ENCODE measurements at places on chromosomes 16 and 17.

DNA sequence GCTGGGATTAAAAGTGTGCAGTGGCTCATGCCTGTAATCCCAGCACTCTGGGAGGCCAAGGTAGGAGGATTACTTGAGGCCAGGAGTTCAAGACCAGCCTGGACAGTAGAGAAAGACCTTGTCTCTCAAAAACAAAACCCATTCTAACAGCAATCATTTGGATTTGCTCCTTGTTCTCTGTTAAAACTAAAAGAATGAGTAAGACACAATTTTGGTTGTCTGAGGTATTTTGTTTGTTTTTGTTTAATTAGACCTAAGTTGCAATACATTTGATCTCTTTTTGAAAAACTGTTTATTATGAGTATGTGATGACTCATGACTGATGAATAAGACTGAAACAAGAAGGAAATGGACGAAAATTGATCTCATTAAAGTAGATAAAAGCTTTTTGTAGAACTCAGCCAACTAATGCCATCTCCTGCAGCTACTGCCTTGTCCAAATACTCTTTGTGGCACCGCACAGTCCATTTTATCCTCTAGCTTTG is 29.0 kb downstream of the GLG1 start:
- no peak for DNase-seq

- no peak for DNase-seq
These were observed 602.0 kb upstream of the C16orf82 start for GRCh38 chr16:26464576-26465266.

DNA sequence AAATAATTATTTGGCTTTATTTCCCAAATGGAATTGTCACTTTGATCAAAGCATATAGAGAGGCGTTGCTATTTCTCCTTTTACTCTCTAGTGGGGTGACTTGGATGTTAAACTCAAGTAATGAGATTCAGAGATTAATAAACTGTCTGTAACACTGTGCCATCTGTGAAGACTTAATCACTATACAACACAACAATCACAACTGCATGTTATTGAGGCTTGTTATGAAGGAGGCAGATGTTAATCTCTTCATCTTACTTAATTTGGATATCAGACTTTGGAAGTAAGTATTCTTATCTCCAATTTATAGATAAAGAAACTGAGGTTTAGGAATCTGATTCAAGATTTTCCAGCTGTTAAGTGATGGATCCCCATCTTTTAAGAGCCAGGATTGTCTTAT is 132.5 kb downstream of the CNTNAP4 start:
- no peak for DNase-seq

DNA sequence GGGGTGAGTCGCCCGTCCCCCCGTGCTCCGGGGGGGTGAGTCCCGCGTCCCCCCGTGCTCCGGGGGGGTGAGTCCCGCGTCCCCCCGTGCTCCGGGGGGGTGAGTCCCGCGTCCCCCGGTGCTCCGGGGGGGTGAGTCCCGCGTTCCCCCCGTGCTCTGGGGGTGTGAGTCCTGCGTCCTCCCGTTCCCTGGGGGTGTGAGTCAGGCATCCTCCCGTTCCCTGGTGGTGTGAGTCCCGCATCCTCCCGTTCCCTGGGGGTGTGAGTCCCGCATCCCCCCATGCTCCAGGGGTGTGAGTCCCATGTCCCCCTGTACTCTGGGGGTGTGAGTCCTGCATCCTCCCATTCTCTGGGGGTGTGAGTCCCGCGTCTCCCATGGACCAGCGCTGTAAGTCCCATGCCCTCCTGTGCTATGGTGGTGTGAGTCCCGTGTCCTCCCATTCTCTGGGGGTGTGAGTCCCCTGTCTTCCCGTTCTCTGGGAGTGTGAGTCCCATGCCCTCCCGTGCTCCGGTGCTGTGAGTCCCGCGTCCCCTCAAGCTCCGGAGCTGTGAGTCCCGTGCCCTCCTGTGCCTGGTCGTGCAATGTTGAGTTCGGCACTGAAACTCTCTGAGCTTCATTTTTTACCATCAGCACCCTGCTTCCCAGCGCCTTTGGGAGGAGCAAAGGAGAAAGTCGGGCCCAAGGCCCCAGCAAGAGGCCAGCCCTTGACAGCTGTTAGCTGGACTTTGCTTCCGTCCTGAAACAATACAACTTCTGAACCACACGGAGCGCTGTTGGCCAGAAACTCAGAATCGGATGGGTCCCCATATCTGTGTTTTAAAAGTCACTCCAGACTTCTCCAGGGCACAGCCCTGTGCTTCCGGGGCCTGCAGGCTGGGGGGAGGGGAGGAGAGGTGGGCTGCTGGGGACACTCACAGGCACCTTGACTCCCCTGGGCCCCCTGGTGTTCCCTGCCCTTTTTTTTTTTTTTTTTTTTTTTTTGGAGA is 11.5 kb upstream of the ZC3H18 start:
- DNase-seq, result peak; percentile 86

DNA sequence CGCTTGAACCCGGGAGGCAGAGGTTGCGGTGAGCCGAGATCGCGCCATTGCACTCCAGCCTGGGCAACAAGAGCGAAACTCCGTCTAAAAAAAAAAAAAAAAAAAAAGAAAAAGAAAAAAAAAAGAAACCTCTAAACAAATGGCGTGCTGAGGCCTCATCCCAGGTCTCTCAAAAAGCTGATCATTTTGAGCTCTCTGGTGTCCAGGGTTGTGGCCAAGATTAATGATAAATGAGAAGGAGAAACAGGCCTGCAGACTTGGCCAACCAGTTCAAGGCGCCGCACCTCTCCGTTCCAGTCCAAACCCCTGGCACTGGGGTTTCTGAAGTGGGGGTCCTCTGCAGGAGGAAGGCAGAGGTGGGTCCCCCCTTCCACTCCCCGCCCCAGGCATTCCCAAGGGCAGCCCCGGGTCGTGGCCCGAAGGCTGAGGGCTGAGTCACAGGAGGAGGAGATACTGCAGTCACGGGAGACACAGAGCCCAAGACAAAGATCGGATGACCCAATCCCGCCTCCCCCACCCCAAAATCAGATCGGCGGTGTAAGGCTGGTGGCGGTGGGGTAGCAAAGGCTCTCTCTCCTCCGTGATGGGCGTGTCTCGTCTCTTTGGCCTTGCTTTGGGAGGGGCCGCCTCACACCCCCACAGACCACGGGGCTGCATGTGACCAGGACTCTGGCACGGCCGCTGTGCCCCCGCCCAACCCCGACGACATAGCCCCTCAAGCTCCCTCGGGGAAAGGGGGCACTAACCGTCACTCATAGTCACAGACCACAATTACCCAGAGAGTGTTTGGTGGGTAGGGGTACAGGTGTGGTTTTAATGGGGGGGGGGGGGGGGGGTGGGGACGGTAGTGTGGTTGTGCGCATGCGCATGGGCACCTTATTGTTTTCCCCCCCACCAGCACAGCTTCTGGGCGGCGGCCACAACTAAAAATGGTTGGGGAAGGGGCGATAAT is 1.1 kb downstream of the VAT1 start:
- peak; percentile 86 for DNase-seq

DNA sequence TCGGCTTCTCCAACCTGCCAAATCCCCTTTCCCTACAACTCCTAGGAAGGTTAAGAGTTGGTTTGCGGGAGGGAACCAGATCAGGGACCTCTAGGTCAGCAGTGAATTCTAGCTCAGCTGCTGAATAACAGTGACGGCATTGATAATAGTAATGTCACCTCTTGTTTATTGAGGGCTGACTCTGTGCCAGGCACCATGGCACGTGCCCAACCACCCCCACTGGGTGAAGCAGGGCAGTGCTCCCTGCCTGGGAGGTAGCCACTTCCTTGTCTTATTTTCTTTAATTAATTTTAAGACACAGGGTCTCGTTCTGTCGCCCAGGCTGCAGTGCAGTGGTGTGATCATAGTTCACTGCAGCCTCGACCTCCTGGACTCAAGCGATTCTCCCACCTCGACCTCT is 5.5 kb upstream of the PPL start:
- no peak for DNase-seq

GRCh38 chr16:63516394-63516793 is 1480.2 kb upstream of the CDH8 start:
- DNase-seq, result no peak

- DNase-seq, result peak; percentile 92
These were observed at the start of gene POLR2C for GRCh38 chr16:57462209-57462977. Gene POLR2C (plus strand): TSS chr16:57462679. CDS start chr16:57462725, 46 bp downstream.

DNA sequence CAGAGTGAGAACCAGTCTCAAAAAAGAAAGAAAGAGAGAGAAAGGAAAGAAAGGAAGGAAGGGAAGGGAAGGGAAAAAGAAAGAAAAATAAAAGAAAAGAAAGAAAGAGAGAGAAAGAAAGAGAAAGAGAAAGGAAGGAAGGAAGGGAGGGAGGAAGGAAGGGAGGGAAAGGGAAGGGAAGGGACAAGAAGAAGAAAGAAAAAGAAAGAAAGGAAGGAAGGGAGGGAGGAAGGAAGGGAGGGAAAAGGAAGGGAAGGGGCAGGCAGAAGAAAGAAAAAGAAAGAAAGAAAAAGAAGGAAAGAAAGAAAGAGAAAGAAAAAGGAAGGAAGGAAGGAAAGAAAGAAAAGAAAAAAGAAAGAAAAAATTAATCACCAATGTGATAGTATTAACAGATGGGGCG is 15.7 kb downstream of the SLC5A11 start:
- DNase-seq, result no peak

DNA sequence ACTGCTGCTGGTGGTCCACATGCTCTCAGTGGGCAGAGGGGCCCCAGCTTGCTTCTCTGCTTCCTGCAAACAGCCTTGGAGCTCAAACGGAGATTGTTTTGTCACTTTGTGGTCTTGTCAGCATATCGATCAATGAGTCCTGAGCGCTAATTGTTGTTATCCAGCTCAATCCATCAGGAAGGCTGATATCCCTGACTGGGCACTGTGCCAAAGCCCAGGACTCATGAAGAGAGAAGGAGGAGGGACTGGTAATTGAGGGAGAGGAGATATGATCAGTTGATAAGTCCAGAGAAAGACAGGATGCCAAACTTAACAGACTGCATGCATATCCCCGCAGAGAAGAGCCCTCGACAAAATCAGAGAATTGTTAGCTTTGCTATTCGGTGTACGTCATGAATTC is 58.6 kb upstream of the DNAH9 start:
- peak; percentile 56 for DNase-seq

DNA sequence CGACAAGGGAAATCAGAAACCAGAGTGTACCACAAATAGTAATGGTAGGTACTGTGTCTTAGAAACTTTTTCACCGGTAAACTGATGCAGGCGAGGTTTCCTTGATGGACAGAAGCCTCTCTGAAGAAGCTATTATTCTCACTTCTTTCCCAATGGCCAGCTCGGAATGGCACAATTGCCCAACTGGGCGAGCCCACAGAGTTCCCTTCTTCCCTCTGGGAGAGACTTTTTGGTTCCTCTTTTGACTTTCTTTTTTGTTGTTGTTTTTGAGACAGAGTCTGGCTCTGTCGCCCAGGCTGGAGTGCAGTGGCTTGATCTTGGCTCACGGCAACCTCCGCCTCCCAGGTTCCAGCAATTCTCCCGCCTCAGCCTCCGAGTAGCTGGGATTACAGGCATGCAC is 16.9 kb downstream of the SLC43A2 start:
- no peak for DNase-seq

- DNase-seq, result no peak
These were observed 750.9 kb upstream of the GOT2 start for GRCh38 chr16:59484833-59485516.

DNA sequence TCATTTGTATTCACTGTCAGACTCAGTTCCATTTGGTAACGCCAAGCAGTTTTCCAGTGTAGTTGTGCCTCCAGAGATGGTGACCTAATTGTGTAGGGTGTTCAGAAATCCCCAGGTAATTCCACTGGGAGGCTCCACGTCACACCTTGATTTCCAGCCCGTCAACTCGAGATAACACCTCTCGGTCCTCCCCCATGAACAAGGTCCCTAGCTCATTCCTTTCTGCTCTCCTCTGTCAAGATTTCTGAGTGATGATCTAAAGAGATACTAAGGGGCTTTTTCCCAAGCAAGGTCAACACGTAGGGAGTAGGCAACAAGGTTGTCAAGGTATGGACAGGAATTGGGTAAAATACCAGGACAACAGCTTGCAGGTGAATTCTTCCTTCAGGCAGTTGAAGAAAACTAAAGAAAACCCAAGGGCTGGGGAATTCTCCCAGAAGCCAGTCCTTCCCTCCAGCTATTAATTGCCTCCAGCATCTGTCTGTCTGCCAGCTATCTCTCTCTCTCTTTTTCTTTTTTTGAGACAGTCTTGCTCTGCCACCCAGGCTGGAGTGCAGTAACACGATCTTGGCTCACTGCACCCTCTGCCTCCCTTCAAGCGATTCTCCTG is 31.4 kb downstream of the GPRC5B start:
- DNase-seq, result no peak

- no peak for DNase-seq
These were observed 28.1 kb downstream of the OGFOD1 start for GRCh38 chr16:56479469-56479868.

DNA sequence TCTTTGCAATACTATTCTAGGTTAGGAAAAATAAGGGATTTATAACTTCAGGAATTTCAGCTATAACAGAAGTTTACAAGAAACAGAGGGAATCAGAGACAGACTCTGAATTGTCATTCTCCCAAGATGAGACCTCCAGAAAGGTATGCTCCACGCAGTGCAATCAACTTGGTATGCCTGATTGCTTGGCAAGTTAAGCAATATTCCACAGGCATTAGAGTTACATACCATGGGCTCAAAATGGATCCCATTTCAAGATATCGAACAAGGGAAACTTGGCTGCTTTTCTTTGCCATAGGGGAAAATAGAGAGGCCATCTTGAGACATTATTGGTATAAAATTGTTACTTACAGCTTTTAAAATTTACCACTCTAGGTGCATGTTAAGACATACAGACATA is 615.6 kb upstream of the SOX9 start:
- no peak for DNase-seq

GRCh38 chr17:282000-282911 is 70.4 kb downstream of the RPH3AL start:
- DNase-seq, result no peak

GRCh38 chr17:65099941-65100315 is 37.2 kb upstream of the RGS9 start:
- DNase-seq, result no peak

Measured in SK-N-SH (cell line).